ENCODE measurements at places on chromosomes 13 and 19. TPM values are rescaled to one million over a fixed set of nuclear protein-coding genes. Genes with fewer than 3 reads are reported as not detected.

The CBY2 gene
- not detected for total RNA-seq

The RASIP1 gene
- 0.31 TPM for total RNA-seq

The MTMR6 gene
- total RNA-seq = 11.0 TPM

The ZNF235 gene
- total RNA-seq = 3.3 TPM

The ZNF581 gene
- total RNA-seq = 36.1 TPM

The BCL3 gene
- 57.8 TPM for total RNA-seq

The PGLYRP1 gene
- total RNA-seq = not detected

The ZNF749 gene
- 15.6 TPM for total RNA-seq

The FGF9 gene
- total RNA-seq = not detected

The ZNF497 gene
- 0.92 TPM for total RNA-seq

The CAPS gene
- total RNA-seq = 1.6 TPM

The CYP4F2 gene
- total RNA-seq = 0.17 TPM

The SPINT2 gene
- total RNA-seq = 237 TPM

The MYPOP gene
- total RNA-seq = 10.1 TPM

The MAB21L1 gene
- not detected for total RNA-seq

The PAF1 gene
- 77.2 TPM for total RNA-seq

The SLITRK1 gene
- not detected for total RNA-seq

The SULT2A1 gene
- not detected for total RNA-seq

The GAS6 gene
- 8.1 TPM for total RNA-seq
